Stimulated activated CD8-positive, alpha-beta memory T cell treated with anti-CD3 and anti-CD28 coated beads, Interleukin-15, amount 100 ng/mL, for 48 hours (primary cell): ENCODE measurements at places on chromosomes 3 and 15.

DNA sequence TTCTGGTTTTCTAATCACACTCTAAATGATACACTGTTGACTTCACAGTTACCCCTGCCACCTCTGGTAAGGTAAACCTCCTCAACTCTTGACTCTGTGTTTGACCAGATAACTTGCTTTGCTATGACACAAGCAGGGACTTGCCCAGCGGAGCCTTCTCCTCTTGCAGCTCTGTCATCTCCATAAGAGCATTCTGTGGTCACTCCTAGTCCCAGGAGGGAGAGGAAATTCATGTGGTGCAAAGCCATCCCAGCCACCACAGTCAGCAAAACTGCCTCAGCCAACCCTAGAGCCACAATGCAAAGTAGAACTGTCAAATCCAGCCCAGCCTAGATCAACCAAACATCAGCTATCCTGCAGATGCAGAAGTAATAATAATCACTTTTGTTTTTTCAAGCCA lies 144.7 kb upstream of the GADL1 start:
- no peak for DNase-seq

DNA sequence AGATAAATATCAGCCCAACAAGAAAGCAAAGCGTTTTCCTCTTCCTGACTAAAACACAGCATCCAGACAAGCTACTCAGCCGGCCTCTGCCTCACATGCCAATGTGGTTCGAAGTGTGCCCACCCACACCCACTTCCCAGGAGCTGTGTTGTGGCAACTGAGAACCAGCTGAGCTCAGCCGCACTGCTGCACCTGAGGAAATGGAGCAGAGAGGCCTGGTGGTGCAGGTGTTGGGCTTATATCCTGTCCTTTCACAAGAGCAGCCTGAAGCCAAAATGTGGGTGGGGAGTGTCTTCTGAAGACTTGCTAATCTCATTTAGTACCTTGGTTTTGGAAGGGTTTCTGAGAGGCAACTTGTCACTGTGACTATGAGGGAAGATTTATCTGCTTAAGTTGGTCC lies 23.0 kb upstream of the RETNLB start:
- no peak for DNase-seq

GRCh38 chr3:116001151-116001621 lies 377.9 kb downstream of the GAP43 start:
- DNase-seq = no peak

DNA sequence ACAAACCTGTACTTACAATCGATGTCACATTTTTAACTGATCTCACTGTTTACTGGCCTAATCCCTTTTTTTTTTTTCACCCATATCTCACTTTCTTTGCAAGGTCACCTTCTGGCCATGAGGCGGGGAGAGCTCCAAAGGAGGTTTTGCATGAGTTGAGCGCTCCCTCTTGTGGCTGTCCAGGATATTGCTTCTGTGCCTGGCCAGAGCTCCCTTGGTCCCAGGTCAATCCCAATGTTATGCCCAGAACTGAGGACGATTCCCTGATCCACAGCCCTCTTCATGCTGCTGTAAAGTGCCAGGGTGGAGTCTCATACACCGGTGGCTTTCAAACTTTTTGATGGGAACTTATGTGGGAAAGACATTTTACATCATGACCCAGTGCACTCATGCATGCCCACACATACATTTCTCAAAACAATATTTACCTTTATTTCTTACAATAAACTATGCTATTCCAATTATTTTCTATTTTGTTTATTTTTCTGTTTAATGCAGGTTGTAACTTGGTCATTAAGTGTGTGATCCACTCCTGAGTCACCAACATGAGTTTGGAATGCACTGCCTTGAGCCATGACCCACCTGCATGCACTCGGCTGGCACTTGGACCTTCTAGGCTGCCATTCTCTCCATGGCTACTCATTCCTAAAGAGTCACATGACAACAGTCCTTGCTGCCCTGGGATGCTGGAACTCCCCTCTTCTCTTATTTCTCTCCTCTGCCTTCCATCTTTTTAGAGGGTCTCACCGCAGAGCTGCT lies 9.6 kb upstream of the SST start:
- peak; percentile 32 for DNase-seq

DNA sequence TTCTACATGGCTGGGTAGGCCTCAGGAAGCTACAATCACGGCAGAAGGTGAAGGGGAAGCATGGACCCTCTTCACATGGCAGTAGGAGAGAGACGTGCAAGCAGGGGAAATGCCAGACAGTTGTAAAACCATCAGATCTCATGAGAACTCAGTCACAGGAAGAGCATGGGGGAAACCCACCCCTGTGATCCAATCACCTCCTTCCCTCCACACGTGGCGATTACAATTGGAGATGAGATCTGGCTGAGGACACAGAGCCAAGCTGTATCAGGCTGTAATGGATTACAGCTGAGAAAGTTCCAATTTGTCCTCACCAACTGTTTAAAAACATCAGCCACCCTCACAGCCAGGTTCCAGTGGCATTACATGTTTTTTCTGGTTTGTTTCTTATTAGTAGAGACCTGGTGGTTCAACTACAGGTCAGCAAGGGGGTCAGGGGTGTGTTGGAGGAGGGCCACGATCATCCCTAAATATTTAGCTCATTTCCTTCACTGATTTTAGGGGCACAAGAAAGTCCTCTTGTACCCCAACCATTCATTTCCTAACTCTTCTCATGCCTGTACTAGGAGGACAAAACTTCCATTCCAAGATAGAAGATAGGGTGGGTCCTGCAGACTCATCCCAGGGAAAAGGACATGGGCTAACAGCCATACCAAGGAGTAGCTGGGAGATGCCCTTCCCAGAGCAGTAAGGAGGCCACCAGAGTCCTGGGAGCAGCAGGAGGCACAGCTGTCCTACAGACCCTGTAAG lies 54.4 kb downstream of the ANXA2 start:
- DNase-seq = no peak

- no peak for DNase-seq
These were observed 25.6 kb upstream of the MUSTN1 start for GRCh38 chr3:52860424-52860768.

- no peak for DNase-seq
These were observed 63.6 kb downstream of the OSTN start for GRCh38 chr3:191262650-191263049.

- no peak for DNase-seq
These were observed 313.6 kb upstream of the ATP11B start for GRCh38 chr3:182479419-182480336.

GRCh38 chr3:129277829-129278271 lies 820 bp upstream of the HMCES start:
- no peak for DNase-seq

- DNase-seq = no peak
These were observed 492.5 kb upstream of the TGFBR2 start for GRCh38 chr3:30113906-30114305.

GRCh38 chr3:67529915-67530314 lies 124.5 kb downstream of the SUCLG2 start:
- no peak for DNase-seq

DNA sequence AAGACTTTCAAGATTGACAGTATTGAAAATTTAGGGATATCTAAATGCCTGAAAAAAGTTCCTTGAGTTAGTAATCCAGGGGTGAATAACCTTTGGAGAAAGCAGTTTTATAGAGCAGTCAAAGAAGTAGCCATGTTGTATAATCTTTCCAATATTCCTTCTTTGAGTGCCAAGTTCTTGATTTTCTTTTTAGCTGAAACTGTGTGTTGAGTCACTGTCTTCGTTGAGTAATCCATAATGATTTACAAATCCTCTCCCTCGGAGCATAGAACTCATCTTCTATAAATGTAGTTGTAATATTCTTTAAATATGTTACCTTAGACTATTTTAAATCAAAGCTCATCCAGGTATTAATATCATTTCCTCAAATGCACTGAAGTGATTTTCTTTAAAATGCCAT lies 135.2 kb downstream of the BBX start:
- DNase-seq = no peak

- DNase-seq = no peak
These were observed 6.0 kb downstream of the SENP8 start for GRCh38 chr15:72124218-72124617.

- no peak for DNase-seq
These were observed 111.4 kb upstream of the RBMS3 start for GRCh38 chr3:29169451-29169850.

DNA sequence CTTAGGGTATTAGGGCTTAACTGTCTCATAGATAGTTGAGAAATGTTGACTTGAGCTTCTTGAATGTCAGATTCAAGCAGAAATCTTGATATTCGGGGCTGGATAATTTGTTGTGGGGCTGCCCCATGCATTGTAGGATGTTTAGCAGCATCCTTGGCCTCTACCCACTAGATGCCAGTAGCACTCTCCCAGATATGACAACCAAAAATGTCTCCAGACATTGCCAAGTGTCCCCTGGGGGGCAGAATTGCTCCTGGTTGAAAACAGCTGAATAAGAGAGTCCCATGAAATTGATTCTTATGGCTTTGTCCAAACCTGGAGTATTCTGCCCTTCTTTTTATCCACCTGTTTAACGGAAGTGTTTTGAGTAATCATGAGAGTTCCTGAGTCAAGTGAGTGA lies 15.9 kb upstream of the LCMT2 start:
- no peak for DNase-seq

- DNase-seq = no peak
These were observed 254.5 kb upstream of the ROPN1 start for GRCh38 chr3:124246376-124246775.

GRCh38 chr3:45253316-45253715 lies 27.2 kb upstream of the TMEM158 start:
- DNase-seq = no peak

GRCh38 chr15:90570643-90571042 lies 40.9 kb downstream of the CRTC3 start:
- no peak for DNase-seq

DNA sequence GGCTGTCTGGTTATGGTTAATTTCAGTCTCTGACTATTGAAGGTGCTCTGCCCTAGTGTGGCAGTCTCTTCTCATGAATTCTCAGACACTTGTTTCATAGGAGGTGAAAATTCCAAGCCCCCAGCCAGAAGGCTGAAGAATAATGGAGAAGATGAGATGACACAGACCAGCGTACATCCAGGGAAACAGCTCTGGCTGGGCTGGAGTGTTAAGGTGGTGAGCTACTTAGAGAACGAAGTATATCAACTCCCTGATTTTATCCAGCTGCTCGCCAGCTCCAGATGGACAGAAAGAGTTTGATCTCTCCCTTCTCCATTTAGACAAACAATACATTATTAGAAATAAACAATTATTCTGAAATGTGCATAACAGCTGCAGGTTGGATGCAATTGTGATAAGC lies 494.5 kb upstream of the RGMA start:
- no peak for DNase-seq

GRCh38 chr3:43489930-43490329 lies 131.9 kb downstream of the ANO10 start:
- DNase-seq = no peak

DNA sequence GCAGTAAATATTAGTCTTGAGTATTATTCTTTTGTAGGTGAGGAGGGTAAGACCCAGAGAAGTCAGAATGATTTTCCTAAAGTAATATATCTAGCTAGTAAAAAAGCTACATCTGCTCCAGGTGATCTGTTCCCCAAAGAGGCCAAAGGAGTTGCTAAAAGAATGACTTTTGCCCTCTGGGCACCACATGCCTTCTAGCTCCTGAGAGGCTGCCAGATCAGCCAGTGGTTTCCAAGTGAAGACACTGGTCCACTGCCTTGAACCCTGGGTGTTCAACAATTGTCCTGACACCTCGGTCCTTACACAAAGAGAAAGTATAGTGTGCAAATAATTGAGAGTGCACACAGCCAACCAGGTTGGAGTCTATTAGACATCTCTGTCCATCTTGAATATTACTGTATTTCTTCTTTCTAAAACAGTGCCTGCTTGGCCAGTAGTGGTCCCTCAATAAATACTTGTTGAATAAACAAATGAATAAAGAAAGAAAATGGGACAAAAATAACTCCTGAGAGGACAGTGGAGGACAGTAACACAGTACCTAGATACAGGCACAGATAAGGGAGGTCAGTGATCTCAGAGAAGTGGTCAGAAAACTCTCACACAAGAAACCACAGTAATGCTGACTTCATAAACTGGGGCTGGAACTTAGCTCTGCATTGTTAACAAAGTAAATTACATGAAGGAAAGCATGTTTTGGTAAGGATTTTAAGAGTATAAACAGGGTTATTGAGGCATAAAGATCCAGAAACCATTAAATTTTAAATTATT lies 56.6 kb upstream of the CSTA start:
- no peak for DNase-seq

- no peak for DNase-seq
These were observed 77.0 kb downstream of the MAGI1 start for GRCh38 chr3:65961733-65962132.

DNA sequence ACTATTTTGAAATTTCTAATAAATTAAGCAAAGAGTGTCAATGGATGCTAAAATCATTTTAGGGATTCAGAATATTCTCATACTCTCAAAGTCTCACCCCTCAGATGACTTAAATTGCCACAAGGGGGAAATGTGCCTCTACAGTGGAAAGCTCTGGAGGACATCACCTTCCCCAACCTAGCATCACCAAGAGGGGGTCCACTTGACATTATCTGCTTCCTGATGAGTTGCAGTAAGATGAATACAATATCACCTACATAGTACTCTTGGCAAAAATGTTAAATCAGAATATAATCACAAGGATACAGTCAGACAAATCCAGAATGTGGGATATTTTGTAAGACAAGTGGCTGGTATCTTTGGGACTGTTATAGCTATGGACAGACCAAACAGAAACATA lies 290.1 kb downstream of the MFSD1 start:
- no peak for DNase-seq

GRCh38 chr3:197406266-197406665 lies 107.9 kb upstream of the DLG1 start:
- DNase-seq = no peak

DNA sequence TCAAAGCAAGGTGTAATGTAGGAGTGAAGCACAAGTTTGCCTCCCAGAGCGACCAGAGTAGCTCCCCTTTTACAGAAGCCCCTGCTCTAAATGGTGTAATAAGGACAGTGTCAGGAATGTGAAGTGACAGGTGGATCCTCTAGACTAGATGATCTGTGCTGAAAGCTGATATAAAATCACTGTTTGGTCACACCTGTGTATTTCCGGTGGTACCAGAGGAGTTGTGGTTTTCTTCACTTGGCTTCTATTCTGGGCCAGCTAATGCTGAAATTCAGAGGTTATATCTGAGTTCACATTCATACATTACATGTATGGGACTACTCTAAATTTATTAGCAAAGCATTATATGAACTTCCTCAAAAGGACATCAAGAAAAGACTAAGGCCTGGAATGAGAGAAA lies 117.4 kb downstream of the IL1RAP start:
- DNase-seq = no peak

DNA sequence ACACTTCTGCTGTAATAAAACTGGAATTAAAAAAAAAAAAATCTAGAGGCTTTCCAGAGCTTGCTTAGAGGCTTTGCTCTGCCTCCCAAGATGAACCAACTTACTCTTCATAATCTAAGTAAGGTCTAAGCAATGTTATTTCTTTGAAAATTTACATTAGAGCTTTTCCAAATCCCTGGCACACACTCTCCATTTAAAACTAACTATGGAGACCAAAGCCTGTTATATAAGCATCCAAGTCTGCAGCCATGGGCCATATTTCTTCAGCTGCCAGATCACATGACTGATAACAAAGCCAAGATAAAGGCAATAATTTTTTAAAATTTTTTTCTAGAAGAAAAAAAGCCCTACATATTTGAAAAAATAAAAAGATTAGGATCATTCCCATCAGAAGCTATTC lies 55.0 kb upstream of the ARHGEF3 start:
- no peak for DNase-seq

GRCh38 chr3:197356275-197356674 lies 57.9 kb upstream of the DLG1 start:
- DNase-seq = no peak

GRCh38 chr3:29936054-29936453 lies 655.2 kb downstream of the RBMS3 start:
- DNase-seq = no peak
